Cerebellar nuclear complex (tissue), 1 donor: ENCODE measurements at places on chromosomes 6 and 20.

- no peak for DNase-seq
Measured at GRCh38 chr6:132648828-132649227, 10.2 kb downstream of the TAAR1 start.

DNA sequence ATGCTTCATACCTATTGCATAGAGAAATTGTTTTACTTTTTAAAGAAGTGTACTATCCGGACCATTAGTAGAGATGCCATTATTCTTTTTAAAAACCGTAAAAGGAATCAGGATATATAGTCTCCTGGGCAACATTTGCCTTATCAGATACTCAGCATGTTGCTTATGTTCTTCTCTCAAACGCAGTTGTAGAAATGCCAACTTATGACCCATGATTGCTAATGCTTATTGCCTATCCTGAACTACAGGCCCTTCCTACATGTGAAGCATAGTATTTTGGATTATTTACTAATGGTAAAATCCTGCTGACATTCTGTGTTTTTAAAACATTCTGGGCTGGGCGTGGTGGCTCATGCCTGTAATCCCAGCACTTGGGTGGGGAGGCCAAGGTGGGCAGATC is 99.5 kb downstream of the FOXO3 start:
- no peak for DNase-seq

GRCh38 chr6:151493804-151494234 is at the start of gene CCDC170:
Gene CCDC170 (plus strand): TSS chr6:151494017. CDS start chr6:151494129, 112 bp downstream.
- DNase-seq: no peak

- no peak for DNase-seq
Measured at GRCh38 chr20:50513169-50514034, 3.2 kb downstream of the PTPN1 start.

GRCh38 chr20:46078954-46079353 is 10.8 kb downstream of the NCOA5 start:
- DNase-seq: no peak

DNA sequence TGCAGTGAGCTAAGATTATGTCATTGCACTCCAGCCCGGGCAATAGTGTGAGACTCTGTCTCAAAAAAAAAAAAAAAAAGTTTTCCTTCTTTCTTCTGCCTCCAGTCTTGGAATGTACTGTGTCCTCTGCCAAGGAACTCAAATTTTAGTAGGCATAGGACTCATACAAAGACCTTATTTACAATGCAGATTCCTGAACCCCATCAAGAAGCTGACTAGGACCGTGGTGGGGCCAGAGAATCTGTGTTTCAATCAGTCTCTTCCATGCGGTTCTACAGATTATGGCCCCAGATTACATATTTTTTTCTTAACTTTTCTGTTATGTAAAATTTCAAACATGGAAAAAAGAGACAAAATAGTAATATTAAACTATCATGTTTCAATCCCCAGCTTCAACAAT is 29.8 kb upstream of the PIM1 start:
- DNase-seq: no peak
